Natural killer cell (primary cell): ENCODE measurements at places on chromosomes 12 and 14. TPM values are rescaled to one million over a fixed set of nuclear protein-coding genes. Genes with fewer than 3 reads are reported as not detected.

Gene JKAMP
- 18.8 TPM for total RNA-seq

Gene DCP1B
- 4.7 TPM for total RNA-seq

Gene GLIPR1L1
- total RNA-seq, result not detected

Gene SCNN1A
- total RNA-seq, result 1.5 TPM

Gene DCN
- total RNA-seq, result not detected
